ENCODE measurements at places on chromosomes 4 and X. TPM values are rescaled to one million over a fixed set of nuclear protein-coding genes. Genes with fewer than 3 reads are reported as not detected.

DNA sequence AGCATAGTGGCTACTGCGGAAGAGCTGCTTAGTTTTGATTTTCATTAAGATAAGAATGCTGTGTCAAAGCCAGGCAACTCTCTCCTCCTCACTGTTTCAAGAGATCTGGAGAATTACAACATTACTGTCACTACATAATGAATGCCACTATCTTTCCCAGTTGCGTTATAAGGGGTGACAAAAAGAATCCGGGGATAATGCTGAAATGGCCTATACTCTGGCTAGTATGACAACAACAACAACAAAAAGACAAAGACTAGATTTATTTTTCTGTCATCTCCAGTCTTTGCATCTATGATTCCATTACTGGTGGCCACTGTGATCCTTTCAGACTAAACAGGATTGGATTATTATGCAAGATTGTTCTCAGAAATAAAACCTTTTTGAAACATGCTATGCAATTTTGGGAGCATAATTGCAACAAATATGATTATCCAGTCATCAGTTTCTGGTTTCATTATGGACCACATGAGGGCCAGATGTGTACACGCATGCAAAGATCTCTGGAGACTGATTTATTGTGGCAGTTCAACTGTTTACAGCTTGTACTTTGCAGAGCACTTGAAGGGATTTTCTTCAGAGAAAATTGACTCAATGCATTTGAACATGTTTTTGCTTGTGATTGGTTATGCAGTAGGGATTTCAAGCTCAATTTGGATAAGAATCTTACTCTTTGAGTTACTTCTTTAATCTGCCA lies 31.1 kb upstream of the SPANXB1 start:
- no peak overlapping the region for H3K4me3 ChIP-seq
- H3K27ac ChIP-seq: no peak overlapping the region
- H3K4me1 ChIP-seq: no peaks in the 10 kb centered on the region
- H3K27me3 ChIP-seq: no peaks in the 10 kb centered on the region

DNA sequence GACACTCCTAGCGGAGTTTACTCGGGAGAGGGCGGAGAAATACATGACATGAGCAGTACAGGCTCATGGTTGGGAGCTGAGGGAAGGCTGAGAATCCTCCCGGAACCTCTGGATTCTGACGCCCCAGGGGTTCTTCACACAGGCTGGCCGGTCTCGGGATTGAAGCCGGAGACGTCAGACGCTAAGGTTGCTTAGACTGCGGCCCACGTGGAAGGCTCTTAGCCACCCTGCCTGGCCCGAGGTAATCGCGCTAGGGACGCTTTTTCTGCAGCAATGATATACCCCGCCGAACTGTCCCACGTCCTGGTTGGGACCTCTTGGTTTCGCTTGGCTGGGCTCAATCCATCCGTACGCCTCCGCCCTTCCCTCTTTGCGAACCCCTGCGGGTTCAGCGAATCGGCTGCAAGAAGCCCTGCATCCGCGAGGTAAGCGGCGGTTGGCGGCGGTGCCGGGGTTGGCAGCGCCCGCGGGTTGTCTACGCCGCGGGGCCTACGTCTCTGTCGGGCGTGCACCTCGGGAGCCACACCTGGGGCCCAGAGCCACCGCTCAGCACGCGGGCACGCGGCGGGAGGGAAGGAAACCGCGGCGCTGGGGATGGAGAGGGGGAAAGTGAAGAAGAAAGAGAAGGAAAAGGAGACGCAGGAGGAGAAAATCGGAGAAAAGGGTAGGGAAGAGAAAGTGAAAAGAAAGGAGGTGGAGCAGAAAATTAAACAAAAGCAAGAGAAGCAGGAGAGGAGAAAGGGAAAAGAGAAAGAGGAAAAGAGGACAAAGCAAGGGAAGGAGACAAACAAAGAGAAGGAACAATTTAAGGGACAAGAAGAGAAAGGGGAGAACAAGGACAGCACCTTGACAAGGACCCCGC lies at the start of gene ARL9:
Gene ARL9, plus strand, starts transcription at position 523 of the 862 bp plus-strand sequence. Its CDS starts 72 bp downstream, at position 595.
- H3K27me3 ChIP-seq: no peaks in the 10 kb centered on the region
- peak within 1 kb of the TSS; percentile 51 for H3K27ac ChIP-seq
- H3K36me3 ChIP-seq: peaks cover 33% of the 10 kb centered on the region
- H3K4me1 ChIP-seq: peaks cover 17% of the 10 kb centered on the region
- peak; percentile 88 for DNase-seq
- peak within 1 kb of the TSS; percentile 60 for H3K4me3 ChIP-seq

- no peak overlapping the region for H3K27ac ChIP-seq
- H3K4me3 ChIP-seq: no peak overlapping the region
- H3K27me3 ChIP-seq: no peaks in the 10 kb centered on the region
Observed at GRCh38 chr4:4818415-4819212, 40.9 kb upstream of the MSX1 start.

DNA sequence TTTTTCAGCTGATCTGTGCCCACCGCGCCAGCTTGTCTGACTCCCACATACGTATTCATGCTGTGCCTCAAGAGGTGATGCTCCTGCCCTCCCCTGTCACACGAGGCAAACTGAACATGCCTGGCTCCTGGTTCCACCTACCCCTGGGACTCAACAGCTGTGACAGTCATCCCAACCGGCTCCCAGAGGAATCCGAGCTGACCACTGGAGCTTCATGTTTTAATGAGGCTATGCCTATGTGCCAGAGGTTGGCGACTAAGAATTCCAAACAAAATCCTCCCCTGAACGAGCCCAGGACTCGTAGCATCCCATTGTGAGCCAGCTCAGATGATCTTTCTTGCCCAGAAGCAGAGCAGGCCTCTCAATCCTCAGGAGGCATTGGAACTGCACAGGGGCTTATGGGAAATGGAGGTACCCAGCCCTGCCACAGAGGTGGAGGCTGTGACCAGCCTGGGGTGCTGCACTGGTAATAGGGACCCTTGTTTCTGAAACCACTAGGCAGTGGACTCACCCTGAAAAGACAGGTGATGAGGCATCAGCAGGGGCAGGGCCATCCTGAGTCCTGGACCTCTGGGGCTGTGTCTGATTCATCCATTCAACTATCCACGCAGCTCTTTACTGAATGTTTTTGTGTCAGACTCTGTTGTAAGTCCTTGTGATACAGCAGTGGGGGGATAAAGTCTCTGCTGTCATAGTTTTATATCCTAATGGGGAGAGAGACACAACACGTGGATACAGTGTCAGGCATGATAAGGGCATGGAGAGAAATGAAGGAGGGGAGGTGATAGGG lies 325.0 kb downstream of the EVC2 start:
- no peak overlapping the region for H3K4me3 ChIP-seq
- DNase-seq: no peak
- H3K36me3 ChIP-seq: no peaks in the 10 kb centered on the region
- H3K27me3 ChIP-seq: no peaks in the 10 kb centered on the region
- H3K27ac ChIP-seq: no peak overlapping the region

GRCh38 chr4:158786955-158787354 lies 18.1 kb downstream of the FNIP2 start:
- no peak overlapping the region for H3K4me3 ChIP-seq
- peaks cover 48% of the 10 kb centered on the region for H3K4me1 ChIP-seq
- DNase-seq: no peak
- no peaks in the 10 kb centered on the region for H3K36me3 ChIP-seq
- no peak overlapping the region for H3K27ac ChIP-seq

DNA sequence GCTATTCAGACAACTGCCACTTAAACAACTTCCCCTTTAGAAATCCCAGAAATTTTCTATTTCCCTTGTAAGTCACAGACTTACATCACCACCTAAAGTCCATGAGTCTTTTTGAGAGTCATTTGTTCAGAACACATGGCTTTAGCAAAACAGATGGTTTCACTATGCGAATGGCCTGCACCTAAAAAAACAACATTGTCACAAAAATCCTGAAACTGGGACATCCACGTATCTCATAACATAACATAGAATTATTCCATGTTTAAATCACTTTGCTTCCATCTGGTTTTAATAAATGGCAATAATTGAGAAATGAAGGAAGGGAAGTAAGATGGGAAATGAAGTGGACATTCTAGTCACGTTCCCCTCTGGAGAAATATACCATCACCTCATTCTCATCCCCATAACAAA lies 155.3 kb upstream of the EDNRA start:
- no peaks in the 10 kb centered on the region for H3K36me3 ChIP-seq
- no peak for DNase-seq
- H3K4me3 ChIP-seq: no peak overlapping the region
- no peak overlapping the region for H3K27ac ChIP-seq

- H3K27ac ChIP-seq: no peak overlapping the region
- no peaks in the 10 kb centered on the region for H3K36me3 ChIP-seq
- H3K4me3 ChIP-seq: no peak overlapping the region
- no peaks in the 10 kb centered on the region for H3K4me1 ChIP-seq
Observed at GRCh38 chr4:31365006-31365690, 645.0 kb downstream of the PCDH7 start.

DNA sequence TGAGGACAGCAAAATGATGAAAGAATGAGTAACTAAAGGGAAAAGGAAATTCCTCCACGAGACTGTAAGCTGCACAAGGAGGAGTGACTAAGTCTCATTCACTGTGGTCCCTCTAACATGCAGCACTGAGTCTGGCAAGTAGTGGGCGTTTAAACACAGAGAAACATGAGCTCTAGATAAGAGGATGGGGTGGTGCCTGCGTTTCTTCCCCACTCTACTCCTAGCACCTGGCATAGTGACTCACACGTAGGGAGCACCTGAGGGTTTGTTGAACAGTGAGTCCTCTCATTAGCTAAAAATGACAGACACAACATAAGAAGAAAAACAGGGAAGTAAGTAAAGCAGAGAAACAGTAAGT lies 105.8 kb upstream of the CBR4 start:
- DNase-seq: peak; percentile 64
- no peak overlapping the region for H3K4me3 ChIP-seq
- peaks cover 16% of the 10 kb centered on the region for H3K4me1 ChIP-seq
- H3K27me3 ChIP-seq: no peaks in the 10 kb centered on the region

DNA sequence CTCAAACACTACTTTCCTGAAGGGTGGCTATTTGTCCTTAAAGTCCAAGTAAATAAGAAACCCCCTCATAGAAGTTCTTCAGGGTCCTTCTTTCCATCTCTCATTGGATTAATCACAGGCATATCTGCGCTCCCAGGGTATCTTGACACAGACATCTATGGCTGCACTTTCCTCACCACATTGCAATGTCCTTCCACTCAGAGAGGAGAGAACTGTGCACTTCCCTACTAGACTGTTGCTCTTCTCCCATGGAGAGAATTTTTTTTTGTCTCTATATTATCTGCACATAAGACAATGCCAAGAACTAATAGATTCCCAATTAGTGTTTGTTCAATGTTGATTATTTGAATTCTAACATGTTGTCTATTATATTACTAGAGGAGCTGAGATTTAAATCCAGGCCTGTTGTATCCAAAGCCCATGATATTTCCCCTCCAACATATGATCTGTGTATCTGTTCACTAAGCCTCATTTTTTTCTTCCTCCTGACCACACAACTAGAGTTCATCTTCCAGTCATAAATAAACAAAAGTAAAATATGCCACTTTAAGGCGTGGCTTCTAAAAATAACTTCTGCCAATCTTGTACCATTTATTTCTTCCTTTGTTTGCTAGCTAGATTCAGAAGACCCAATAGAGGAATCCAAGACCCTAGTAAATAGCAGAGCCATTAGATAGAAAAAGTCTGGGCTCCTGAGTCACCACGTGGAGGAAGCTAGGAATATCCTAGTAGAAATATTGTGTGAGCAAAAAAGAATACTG lies 61.5 kb upstream of the FAM241A start:
- H3K27ac ChIP-seq: peak overlapping the region; percentile 17
- no peaks in the 10 kb centered on the region for H3K4me1 ChIP-seq
- no peaks in the 10 kb centered on the region for H3K36me3 ChIP-seq
- no peak overlapping the region for H3K4me3 ChIP-seq

DNA sequence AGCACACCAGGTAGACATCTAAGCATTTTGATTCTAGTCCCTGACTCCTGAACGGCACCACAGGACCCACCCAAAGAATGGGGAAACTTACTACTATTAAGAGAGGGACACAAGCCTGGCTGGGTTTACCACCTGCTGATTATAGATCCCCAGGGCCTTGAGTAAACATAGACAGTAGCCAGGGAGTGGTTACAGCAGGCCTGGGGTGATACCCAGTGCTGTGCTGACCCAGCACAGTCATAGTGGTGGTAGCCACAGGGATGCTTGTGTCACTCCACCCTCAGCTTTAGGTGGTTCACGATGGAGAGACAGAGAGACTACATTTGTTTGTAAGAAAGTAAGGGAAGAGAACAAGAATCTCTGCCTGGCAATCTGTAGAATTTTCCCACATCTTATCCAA lies 11.7 kb downstream of the CYSLTR1 start:
- DNase-seq: no peak
- H3K4me1 ChIP-seq: no peaks in the 10 kb centered on the region
- H3K27ac ChIP-seq: no peak overlapping the region
- no peaks in the 10 kb centered on the region for H3K36me3 ChIP-seq

GRCh38 chr4:127214016-127214415 lies 418.7 kb upstream of the INTU start:
- no peaks in the 10 kb centered on the region for H3K4me1 ChIP-seq
- H3K36me3 ChIP-seq: no peaks in the 10 kb centered on the region
- no peak overlapping the region for H3K27ac ChIP-seq
- H3K27me3 ChIP-seq: no peaks in the 10 kb centered on the region
- DNase-seq: no peak

- H3K27me3 ChIP-seq: no peaks in the 10 kb centered on the region
- DNase-seq: peak; percentile 84
- peak overlapping the region; percentile 94 for H3K4me3 ChIP-seq
- no peaks in the 10 kb centered on the region for H3K36me3 ChIP-seq
Observed at GRCh38 chr4:139556724-139557555, 921 bp upstream of the SETD7 start.

- no peaks in the 10 kb centered on the region for H3K27me3 ChIP-seq
- H3K27ac ChIP-seq: no peak overlapping the region
- no peaks in the 10 kb centered on the region for H3K4me1 ChIP-seq
- no peak for DNase-seq
- no peaks in the 10 kb centered on the region for H3K36me3 ChIP-seq
Observed at GRCh38 chr4:152981842-152982241, 45.7 kb downstream of the FHDC1 start.

DNA sequence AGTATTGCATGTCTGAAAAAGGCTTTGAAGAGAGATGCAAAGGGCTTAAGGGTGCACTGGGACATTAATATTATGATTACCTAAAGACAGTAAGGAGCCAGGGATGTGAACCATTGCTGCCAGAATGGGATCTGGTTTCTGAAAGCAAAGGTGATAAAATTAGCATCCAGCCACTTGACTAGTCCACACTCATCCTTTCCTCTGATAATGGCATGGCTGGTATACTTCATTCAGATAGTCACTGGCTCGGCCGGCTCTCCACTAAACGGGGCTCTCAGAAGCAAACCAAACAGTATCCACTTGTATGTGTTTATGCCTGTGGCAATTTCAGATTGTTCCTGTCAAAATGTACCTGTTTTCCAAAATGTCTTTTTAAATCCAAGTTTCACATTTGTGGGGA lies 46.4 kb downstream of the MAMLD1 start:
- no peak overlapping the region for H3K4me3 ChIP-seq
- DNase-seq: no peak
- no peak overlapping the region for H3K27ac ChIP-seq

The TRAM1L1 gene
- not detected for total RNA-seq

The RAB39B gene
- total RNA-seq: 1.5 TPM

The GRPEL1 gene
- total RNA-seq: 11.4 TPM

The GPR50 gene
- total RNA-seq: not detected

The FRAS1 gene
- total RNA-seq: 9.9 TPM

The CMC4 gene
- 4.8 TPM for total RNA-seq

The ZNF711 gene
- total RNA-seq: 6.4 TPM

All from stomach (tissue), 19 donors.